ENCODE measurements at places on chromosomes 7 and 10. TPM values are rescaled to one million over a fixed set of nuclear protein-coding genes. Genes with fewer than 3 reads are reported as not detected.
A peak's percentile ranks its signal among the peaks of the same experiment; 100 is the strongest.

- DNase-seq: no peak
These were observed 184.8 kb downstream of the NPSR1 start for GRCh38 chr7:34842782-34843181.

DNA sequence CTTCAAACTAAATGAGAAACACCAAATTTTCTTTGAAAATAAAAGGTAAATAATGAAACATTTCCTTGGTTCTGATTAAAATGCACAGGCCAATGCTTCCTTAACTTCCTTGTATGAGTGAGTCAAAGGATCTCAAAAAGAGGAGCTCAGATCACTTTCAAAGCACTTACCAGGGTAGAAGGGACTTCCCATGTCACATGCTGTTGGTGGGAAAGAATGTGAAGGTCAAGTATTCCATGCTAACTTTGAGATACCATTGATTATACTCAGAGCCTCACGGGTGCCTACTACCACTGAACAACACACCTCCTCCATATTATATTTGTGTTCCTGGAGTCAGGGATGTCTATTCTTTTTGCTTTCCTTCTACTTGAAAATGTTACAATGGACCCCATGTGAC is 233.5 kb upstream of the KIAA1217 start:
- no peak for DNase-seq

The PRPS1L1 gene
- not detected for total RNA-seq

DNA sequence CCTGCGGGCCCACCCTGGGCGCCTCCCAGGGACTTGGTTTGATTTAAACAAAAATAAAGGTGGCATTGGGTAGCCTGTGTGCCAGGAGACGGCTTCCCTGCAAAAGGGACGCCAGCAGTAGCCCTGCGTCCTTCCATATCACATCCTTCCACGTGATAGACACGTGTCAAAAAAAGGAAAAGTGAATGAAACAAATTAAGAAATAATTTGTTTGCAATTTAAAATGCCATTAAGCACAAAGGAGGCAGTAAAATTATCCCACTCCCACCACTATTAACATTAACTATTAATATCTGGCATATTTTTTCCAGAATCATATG is 7.6 kb downstream of the TACR2 start:
- no peak for DNase-seq

The NODAL gene
- 151 TPM for total RNA-seq

DNA sequence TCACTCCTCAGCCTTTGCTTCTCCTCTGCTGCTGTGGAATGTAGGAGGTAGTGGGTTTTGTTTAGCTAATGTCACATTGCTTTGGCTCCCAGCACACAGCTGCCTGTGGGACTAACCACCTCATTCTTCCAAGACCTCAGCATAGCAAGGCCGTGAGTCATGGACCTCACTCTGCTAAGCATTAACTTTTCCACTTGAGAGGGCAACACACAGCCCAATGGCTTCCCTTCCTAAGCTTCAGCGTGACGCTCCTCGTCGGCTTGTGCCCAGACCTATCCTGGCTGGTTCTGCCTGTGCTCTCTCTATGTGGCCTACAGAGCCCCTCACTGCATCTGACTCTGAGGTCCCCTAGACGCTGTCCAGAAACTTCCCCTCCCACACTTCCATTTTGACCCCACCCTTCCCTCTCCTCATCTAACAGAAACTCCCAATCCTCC is 23.3 kb downstream of the MYOF start:
- peak; percentile 28 for DNase-seq

- peak; percentile 72 for DNase-seq
These were observed 6.8 kb upstream of the SNX8 start for GRCh38 chr7:2321020-2321419.

DNA sequence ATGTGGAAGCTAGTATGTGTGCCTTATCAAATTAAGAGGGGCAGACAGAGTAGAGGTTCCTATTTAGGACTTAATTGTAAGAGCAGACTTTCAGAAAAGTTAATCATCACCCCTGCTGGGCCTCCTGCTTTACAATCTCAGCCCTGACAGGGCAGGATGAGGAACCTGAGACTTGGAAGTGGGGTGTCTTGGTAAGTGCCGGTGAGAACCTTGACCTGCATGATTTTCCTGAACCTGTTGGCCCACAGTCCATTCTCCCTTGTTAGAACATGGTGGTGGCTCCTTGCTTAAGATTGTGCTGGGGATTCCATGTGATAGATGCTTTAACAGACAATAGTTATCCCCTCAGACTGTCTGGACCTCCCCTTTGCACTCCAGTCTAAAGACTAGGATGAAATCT is 141.7 kb upstream of the TMEM72 start:
- no peak for DNase-seq

GRCh38 chr7:133957845-133958244 is 169.3 kb upstream of the LRGUK start:
- no peak for DNase-seq

The FAM20C gene
- total RNA-seq: 71.5 TPM

The LRRC18 gene
- total RNA-seq: not detected

- no peak for DNase-seq
These were observed 288.3 kb downstream of the CAMK1D start for GRCh38 chr10:12637649-12638048.

DNA sequence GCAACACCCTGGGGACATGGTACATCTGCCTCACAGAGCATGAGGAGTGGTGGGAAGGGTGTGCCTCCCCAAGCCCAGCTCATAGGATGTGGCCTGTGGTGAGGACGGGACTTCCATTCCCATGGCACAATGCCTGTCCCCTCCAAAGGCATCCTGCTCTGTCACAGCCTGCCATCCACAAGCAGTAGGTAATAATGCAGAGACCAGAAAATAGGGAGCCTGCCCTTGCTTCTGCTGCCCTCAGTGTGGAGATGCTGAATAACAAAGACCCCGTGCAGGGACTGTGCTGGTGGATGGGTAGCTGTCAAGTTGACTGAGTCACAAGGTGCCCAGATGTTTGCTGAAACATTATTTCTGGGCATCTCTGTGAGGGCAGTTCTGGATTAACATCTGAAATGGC is 199.9 kb upstream of the GRB10 start:
- no peak for DNase-seq

DNA sequence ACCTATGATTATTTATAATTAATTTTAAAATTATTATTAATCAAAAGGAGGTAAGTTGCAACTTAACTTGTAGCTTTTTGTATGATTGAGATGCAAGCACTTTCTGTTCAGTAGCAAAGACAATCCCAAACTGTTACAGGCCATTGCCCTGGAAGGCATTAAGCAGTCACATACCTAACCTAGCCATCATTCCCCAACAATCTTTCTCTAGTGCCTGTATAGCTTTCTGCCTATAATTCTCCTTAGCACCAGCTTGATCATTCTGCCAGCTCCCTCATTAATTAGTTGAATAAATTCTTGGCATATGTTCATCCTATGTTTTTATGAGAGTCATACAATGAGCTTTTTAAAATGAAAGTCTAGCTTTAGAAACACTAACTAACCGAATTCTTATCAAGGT is 178.9 kb upstream of the TMEM106B start:
- no peak for DNase-seq

DNA sequence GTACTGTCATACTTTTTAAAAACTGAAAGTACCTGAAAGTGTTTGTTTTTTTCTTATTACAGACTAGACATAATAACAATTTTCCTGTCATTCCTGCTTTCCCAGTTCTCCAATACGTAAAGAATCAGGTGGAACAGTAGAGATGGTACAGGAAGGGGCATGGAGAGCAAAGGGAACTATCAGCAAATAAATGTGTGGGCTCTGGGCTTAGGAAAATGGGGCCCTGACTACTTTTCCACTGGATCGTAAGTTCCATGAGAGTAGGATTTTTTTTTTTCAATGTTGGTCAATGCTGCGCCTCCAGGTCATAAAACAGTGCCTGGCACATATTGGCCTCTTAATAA is 15.2 kb upstream of the FAS start:
- no peak for DNase-seq

- DNase-seq: no peak
These were observed 83.1 kb upstream of the SEMA3A start for GRCh38 chr7:84277628-84278224.

GRCh38 chr10:114402871-114403540 is 1.3 kb downstream of the AFAP1L2 start:
- DNase-seq: peak; percentile 67

GRCh38 chr10:85888004-85888403 is 478.6 kb downstream of the GRID1 start:
- DNase-seq: no peak

DNA sequence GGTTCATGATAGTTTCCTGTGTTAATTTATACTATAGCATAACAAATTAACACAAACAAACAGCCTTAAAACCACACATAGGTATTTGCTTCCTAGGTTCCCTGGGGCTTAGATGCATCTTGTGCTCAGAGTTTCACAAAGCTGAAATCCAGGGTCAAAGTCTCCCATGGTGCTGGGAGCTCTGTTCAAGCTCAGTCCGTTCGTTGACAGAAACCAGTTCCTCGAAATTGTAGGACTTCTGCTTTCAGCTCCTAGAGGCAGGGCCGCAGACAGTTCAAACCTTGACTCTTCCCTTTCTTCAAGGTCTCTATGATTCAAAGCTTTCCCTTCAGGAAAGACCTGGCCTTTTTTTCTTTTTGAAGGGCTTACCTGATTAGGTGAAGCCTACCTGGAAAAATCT is 90.5 kb downstream of the VSTM2A start:
- DNase-seq: peak; percentile 28

The SLC29A3 gene
- total RNA-seq: 6.9 TPM

DNA sequence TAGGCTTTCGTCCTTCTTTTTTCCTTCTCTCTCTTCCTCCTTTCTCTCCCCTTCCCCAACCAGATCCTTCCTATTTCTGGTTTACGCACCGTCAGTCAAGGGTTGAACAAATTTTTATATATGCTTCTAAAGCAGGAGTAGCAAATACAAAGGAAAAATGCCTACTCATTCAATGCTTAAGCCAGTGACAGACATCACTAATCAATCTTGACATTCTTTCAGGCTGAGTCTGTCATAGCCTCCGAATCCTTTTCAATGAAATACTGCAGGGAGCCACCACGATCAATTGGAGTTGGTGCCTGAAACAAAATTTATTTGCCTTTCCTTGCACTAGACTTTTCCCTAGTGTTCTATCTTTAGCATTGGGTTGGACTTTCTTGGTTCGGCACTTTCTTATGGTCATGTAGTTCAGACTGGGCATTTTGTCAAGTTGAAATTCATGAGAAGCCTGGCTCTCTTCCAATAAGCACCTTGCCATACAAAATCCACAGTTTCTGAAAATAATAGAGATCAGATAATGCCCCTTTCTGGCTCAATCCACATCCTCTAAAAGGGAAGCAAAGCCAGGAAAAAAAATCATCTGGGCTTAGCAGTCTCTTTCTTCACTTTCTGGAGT is 239.5 kb upstream of the PLXNA4 start:
- no peak for DNase-seq

The MMP21 gene
- not detected for total RNA-seq

DNA sequence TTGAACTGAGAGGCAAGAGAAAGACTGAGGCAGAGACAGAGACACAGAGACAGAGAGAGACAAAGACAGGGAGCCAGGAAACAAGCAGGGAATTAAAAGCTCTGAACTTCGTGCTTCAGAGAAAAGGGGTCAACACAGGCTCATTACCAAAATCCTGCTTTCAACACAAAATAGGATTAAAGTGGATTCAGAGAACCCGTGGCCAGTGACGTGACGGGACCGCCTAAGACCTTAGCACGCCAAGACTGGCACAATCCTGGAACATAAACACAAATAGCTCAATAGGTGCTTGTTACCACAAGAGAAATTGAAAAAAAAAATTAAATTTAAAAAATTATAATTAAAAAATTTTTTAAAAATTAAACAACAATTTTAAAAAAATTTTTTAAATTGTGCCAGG is 21.5 kb downstream of the ASB13 start:
- DNase-seq: no peak

DNA sequence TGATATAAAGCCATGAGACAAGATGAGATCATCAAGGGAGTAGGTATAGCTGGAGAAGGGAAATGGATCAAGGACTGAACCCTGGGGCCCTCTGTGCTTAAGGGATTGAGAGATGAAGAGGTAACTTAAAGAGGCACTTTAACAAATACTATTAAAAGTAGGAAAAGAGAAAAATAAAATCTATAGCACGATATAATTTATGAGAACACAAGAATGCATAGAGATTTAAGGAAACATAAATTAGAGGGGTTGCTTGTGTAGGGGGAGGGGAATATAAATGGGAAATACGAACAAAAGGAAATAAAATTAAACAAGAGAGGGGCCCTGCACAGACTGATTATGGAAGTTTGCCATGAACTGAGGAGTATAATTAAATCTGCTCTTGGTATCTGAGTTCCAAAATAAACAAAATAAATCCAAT is 15.6 kb upstream of the LRRC17 start:
- no peak for DNase-seq

All from H7 (cell line).